ENCODE measurements at places on chromosomes 4 and X.

GRCh38 chr4:91064157-91064853, 937.1 kb downstream of the CCSER1 start:
- peak; percentile 98 for ATAC-seq

DNA sequence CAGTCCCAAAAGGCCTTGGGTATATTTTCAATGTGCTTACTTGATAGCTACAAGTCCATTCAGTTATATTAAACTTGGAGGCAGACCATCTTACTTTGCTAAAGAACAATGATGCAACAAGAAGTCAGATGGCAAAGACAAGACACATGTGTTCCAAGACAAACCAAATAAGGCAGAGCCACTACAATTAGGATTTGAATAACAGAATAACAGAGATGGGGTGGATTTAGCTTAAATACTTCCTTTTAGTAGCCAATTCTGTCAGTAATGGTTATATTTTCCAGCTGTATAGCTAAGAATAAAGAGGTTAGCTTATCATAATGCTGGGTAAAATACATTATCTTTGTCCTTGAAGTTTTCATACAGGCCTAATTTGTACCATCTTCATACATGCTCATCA, 37.7 kb upstream of the FRAS1 start:
- ATAC-seq = no peak

- ATAC-seq = no peak
Observed at GRCh38 chr4:188439641-188440311, 300.5 kb downstream of the TRIML1 start.

DNA sequence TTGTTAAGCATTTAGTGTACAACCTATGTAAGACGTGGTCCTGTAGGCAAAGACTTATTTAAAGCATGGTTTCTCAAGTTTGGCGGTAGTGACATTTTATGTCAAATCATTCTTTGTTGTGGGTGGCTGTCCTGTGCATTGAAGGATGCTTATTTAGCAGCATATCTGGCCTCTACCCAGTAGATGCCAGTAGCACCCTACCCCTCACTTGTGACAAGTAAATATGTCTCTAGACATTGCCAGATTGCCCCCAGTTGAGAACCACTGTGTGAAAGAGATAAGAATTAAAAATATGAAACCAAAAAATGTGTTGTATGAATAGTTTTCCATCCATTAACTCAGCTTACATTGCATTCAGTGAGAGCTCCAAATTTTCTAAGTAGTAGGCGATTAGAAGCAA, 25.5 kb downstream of the MMAA start:
- no peak for ATAC-seq

- ATAC-seq = no peak
Observed at GRCh38 chr4:113534711-113535110, 226.8 kb downstream of the CAMK2D start.

DNA sequence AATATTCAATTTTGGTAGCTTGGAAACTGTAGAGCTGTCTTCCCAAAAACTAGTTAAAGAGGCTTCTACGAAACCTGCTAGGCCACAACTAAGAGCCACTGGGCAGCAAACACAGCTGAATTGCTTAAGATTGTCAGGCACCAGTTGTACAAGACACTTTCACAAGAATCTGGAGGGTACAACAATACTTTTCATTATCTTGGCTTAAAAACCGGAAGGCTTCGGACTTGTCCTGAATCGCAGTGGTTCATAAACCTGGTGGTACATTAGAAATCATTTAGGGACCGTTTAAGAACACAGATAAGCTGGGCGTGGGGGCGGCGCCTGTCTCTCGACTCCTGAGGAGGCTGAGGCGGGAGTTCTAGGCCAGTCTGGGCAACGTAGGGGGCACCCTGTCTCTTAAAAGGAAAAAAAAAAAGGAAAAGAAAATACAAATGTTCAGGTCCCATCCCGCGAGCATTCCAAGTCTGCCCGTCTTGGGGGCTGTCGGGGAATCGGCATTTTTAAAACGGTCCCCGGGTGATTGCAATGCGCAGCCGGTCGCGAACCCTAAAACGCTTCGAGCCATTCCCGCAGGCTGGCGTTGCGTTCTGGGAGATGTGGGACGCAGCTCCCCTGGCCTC, 763 bp downstream of the PYURF start:
- peak; percentile 4 for ATAC-seq

DNA sequence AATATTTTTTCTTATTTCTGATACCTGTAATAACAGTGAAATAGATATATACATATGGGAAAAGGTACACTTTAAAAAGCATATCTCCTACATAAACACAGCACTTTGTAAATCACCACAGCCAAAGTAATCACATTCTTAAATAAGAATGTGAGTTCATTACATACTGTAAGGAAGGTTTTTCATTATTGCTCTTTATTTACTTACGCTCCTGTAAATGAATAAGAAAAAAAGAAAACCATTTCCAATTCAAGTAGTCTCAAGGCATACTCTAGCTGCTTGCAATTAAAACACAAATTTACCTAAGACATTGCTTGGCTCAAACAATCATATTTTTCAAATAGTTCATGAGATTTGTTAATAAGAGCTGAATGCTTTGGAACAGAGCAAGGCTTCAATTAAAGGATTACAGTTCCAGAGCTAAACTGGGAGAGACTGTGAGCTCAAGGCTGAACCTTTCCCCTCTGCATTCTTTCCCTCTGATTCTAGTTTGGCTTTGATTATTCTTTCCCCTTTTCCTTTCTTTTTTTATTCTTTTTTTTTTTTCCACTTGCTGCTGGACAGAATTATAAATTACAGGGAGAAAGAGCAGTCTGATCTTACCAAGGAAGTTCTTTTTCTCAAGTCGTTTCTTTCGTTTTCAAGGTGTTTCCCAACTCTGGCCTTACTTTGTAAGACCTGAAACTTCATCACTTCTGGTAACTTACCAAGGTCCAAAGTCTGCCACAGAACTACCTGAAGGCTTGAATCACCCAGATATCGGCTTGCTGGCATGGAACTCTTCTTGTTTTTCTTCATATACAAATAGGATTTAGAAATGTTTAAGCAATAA, 278.3 kb downstream of the INPP4B start:
- ATAC-seq = no peak

DNA sequence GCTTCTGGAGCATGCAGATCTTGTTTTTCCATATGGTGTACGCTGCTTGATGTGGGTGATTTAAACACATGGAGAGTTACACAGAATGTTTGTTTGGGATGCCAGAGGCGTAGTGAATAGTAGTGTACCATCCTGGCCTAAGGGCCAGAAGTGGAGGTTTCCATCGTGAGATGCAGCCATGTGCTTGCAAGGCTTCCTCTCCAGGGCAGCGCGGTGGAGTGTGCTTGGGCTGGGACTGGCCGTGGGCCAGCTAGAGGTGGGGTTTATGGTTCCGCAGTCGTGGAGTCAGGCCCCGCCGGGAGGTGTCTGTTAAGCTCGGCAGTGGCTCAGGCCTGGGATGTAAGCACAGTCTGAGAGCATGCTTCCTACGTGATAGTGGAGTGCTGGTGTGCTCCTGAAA, 14.0 kb downstream of the STOX2 start:
- ATAC-seq = no peak

DNA sequence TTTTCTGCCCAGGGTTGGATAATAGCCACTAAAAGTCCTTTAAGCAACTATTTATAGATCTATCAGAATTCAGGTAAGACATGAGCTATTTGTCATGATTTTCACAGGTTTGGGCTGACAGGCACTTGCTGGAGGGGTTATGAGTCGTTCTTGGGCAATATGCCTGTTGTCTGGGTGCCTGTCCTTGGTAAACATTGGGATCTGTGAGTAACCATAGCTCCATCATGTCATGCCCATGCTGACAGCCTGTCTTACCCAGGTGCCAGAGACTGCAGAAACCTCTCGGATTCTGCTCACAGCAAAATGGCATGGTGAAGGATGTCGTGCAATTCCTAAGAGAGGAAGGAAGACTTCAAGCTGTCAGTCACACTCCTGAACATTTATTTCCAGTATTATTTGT, 116.0 kb upstream of the PUDP start:
- ATAC-seq = no peak

DNA sequence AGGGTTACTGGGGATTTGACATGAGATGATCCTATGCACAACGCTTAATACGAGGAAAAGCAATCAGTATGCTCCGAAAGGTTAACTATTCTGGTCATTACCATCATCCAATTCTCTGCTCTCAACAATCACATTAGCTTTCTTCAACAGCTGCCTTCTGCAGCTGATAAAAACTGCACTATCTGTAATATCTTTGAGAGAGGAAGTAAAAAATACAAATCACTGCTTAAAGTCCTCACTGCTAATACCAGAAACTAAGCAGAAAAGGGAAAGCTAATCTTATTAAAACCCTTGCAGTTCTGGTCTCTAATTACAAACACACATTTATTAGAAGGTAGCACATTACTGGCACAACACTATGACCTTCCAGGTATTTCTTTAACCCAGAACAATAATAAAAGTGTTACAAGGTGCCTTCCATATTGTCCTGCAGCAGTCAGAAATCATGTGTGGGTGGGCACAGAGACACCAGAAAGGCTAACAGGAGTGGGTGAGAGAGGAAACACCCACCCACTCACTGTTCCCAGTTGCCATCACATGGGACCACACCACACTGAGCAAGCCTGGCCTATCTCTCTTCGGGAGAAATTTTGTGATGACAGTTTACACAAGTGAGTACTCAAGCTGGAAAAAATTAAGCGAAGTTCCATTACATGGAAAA, 71.0 kb downstream of the RELL1 start:
- ATAC-seq = no peak

GRCh38 chrX:123749643-123750042, 16.8 kb upstream of the THOC2 start:
- no peak for ATAC-seq

GRCh38 chrX:2933125-2933900, 4.2 kb upstream of the ARSD start:
- ATAC-seq = no peak

GRCh38 chr4:40241941-40242340, 45.1 kb downstream of the RHOH start:
- peak; percentile 83 for ATAC-seq

DNA sequence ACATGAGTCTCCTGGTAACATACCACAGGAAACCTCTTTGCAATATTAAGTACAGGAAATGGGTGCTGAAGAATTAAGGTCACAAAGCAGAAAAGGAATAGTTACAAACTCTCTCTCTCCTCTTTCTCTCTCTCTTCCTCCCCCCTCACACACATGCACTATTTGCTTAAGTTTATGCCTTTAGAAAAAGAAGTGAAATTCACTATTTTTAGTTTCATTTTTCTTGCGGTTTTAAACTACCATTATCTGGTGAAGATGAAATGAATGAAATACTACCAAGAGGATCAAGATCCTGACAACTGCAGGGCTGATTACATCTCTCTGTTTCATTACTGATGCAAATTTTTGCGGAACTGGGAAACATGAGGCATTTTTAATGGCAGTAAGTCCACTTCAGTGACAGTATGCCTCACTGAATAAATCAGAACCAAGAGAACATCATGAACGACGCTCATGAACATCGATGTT, 64.3 kb upstream of the FTHL17 start:
- ATAC-seq = peak; percentile 47

- no peak for ATAC-seq
Observed at GRCh38 chr4:22522706-22523501, 7.0 kb upstream of the ADGRA3 start.

GRCh38 chrX:10064736-10065135, 92.0 kb upstream of the CLCN4 start:
- ATAC-seq = no peak
